Nucleus accumbens (tissue), 56 donors: ENCODE measurements at places on chromosomes 3 and 15.

- DNase-seq, result no peak
Observed at GRCh38 chr3:38325256-38325655, 21.3 kb upstream of the XYLB start.

DNA sequence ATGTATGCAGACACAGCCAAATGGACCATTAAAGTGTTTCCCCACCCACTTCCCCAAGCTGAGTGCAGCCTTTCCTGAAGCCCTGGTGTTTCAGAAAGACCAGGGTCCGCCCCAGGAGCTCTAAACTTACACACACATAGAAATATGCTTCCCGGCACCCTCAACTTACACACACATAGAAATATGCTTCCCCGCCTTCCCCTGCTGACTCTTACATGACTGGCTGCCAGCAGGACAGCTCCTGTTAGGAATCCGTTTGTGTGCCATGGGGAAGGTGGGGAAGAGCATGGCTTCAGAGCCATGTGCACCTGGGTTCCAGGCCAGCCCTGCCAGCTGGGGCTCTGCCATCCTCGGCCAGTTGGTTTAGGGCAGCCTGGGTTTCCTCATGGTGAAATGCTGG, 3.6 kb downstream of the CLEC3B start:
- no peak for DNase-seq

- DNase-seq, result no peak
Observed at GRCh38 chr3:51681453-51681852, 10.4 kb downstream of the TEX264 start.

- no peak for DNase-seq
Observed at GRCh38 chr3:134407239-134407625, 33.0 kb upstream of the AMOTL2 start.

DNA sequence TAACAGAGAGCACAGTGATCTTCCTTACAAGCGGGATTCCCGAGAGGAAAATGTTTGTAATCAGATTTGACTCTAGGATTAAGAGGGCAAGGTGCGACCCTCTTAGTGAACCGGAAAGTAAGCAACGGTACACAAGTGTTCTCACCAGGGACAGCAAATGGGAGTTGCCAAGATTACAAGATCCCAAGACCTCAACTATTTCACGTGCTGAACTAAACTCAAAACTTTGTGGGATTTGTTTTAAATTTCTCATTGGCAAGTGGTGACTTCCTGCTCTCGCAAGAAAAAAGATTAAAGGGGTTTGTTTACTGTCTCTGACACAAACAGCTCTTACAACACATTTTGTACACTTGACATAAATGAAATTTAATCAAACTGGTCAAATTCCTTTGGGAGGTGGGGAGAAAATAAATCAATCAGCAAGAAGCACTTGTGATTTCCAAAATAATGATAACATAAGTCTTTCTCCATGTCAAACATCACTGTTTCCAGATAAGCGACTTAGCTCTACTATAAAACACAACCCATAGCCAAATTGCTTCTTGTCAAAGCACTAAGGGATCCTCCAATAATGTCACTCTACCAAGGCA, 2.2 kb upstream of the PGPEP1L start:
- no peak for DNase-seq

DNA sequence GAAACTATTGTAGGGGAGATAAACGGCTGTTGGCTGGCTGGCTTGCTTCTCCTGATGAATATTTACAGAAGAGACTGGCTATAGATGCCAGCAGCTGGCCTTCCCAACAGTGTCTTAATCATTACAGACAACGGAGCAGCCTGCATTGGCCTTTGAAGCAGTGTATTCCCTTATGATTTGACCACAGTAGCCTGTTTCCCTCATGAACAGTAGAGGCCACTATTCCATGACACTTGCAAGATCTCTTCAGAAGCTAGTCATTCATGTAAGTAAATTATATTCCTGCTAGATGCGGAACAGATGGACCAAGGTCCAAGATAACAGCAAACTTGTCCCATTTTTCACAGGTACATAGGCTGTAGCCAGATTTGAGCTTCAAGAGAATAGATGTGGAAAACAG, 47.3 kb downstream of the TMCO5A start:
- no peak for DNase-seq

- no peak for DNase-seq
Observed at GRCh38 chr3:162538906-162539305, 1042.3 kb downstream of the OTOL1 start.

DNA sequence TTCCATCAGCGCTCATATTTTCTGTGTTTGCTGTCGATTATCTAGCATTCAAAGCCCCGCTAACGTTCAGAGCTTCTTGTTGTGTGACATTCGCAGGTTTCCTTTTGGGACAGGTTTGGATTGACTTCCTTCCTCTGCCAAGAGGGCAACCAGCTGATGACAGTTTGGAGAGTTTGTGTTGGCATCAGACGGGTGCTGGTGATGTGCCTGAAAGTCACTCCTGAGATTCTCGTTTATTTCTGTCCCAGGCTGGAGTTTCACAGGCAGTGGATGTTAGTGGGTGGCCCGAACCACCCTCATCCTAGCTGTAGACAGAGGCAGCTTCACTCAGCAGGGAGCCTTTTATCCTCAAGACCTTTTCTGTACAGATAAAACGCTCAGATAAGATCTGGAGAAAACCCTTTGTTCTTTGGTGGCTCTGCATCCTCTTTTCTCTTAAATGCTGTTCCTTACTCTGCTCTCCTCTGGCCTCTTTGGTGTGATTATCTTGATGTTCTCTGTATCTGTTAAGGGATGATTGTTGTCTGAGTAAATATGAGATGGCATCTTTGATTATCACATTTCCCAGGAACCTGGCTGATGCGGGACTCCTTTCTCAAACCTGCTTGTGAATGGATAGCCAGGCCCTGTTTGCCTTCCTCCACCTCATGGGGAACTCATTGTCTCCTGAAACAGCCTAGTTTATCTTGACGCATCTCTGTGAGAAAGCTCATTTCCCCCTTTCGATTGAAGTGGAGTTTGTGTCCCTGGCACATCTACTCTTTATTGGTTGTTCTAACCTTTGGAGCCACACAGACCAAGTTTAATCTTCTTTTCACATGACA, 35.9 kb downstream of the CGNL1 start:
- DNase-seq, result no peak

GRCh38 chr15:66251790-66252684, 1.5 kb downstream of the MEGF11 start:
- peak; percentile 23 for DNase-seq

- no peak for DNase-seq
Observed at GRCh38 chr3:45529697-45530096, 64.9 kb upstream of the LIMD1 start.

- no peak for DNase-seq
Observed at GRCh38 chr3:194556086-194557056, 69.6 kb upstream of the ATP13A3 start.
